Brain microvascular endothelial cell (primary cell): ENCODE measurements at places on chromosomes 3 and 15.

DNA sequence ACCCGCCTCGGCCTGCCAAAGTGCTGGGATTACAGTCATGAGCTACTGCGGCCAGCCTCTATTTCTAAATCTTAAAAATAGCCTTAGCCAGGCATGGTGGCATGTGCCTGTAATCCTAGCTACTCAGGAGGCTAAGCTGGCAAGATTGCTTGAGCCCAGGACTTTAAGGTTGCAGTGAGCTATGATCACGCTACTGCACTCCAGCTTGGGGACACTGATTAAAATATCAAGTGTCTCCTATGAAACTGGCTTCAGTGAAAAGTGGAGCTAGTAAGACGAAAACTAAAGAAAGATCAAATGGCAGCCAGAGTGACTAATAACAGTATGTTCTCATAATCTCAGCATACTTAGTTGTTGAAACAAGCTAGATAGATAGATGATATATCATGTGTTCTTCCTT lies 112.5 kb downstream of the STT3B start:
- DNase-seq, result no peak

DNA sequence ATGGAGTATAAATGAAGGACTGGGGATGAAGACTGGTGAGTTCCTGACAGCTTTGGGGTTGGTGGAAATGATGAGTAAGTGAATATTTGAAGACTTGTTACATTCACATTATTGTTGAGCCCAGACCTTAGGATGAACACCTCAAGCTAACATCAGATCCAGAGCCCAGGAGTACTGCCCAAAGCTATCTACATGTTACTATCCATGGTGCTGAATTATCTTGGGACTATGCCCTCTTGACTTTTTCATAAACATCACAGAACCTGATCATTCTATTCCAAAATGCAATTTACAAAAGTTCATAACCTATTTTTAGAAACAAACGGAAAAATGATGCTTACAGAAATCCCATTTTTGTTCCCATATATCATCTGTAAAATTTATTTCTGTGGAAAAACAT lies 613.3 kb downstream of the TUSC7 start:
- no peak for DNase-seq

DNA sequence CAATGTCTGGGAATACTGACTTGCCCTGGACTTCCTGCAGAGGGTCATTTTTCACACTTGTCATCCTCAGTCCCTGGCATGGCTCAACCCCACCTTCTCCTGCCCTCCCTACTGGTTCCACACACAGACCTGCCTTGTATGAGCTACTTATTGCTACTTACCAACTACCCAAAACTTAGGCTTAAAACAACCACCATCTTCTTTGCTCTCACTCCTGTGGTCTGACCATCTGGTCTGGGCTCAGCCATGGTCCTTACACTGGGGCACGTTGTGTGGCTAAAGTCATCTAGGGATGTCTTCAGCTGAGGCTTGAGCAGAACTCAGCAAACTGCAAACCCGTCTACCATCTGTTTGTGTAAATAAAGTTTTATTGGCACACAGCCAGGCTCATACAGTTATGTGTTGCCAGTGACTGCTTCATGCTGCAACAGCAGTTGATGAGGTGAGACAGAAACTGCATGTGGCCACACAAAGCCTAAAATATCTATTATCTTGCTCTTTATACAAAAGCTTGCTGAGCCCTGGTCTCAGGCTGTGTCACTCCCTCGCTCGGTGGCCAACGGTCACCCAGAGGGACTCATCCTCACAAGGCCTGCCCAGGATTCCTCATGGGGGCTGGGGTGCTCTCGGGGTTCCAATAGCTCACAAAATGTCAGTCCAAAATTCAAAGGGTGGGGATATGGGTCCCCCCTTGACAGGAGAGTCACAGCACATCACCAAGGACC lies 43.5 kb downstream of the KLF15 start:
- DNase-seq, result no peak

GRCh38 chr3:45623393-45623792 lies 28.8 kb downstream of the LIMD1 start:
- DNase-seq, result no peak

DNA sequence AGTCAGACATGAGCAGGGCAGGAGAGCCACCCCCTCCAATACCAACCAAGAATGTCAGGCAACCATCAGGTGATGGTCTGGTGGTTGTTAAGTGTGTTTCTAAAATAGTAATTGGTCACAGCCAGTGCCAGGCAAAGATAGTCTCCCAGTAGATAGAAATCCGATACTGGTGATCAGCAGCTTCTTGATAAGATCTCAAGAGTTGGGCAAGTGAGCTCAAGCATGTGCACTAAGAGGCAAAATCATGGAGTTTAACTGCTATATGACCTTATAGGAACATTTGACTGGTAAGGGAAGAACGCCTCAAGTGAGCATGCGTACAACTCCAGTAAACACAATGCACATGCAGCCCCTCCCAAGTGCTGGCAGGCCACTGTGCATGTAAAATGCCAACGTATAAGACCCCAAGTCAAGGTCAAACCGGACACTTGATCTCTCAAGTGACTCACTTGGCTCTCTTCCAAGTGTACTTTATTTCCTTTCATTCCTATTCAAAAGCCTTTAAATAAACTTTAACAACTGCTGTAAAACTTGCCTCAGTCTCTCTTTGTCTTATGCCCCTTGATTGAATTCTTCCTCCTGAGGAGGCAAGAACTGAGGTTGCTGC lies 36.0 kb upstream of the CBLB start:
- DNase-seq, result no peak

- no peak for DNase-seq
Observed at GRCh38 chr3:129548104-129548965, 5.4 kb downstream of the H1-8 start.

DNA sequence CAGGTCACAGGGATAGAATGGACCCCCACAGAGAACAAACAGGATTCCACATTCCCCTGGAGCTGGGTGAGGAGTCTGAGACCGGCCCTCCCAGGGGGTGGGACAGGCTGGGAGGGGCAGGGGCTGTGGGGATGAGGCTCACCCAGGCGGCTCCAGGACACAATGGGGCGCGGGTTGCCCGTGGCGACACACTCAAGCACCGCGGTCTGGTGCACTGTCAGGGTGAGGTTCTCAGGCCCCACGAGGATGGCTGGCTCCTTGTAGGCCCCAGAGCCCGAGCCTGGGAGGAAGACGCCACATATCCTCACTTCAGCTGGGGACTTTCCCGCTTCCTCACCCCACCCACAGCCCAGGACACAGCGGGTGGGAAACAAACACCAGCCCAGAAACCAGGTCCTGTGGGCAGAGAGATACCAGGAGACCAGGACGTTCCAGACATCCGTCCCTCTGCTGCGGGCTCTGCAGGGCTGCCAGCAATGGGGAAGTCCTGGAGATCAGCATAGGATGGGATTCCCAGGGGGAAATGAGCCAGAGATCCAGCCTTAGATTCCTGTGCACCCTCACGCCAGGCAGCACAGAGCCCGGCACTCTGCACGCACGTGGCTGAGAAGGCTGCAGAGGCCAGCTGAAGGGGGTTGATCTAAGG lies 30.2 kb downstream of the RNU5B-1 start:
- no peak for DNase-seq
